ENCODE measurements at places on chromosomes 1 and 21.

DNA sequence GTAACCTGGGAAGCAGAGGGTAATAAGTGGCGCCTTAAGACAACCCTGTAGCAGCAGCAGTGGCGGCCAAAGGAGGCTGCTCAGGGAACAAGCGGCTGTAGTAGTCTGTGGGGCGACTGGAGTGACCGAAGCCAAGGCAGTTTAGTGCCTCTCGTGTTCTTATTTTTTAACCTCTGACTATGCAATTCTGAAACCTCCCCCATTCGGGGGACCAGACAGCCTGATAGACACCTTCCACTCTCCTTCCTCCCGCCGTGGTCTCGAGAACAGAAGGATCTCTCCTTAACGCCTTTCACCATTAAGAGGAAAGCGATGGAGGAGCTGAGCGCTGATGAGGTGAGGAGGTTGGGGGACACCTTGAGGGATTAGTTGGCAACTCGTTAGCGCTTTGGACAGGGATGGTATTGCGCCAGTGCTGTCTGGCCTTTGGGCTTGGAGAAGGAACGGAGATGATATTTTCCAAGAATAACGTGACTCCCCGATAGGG is 644 bp downstream of the UBE4B start:
- DNase-seq, result no peak

DNA sequence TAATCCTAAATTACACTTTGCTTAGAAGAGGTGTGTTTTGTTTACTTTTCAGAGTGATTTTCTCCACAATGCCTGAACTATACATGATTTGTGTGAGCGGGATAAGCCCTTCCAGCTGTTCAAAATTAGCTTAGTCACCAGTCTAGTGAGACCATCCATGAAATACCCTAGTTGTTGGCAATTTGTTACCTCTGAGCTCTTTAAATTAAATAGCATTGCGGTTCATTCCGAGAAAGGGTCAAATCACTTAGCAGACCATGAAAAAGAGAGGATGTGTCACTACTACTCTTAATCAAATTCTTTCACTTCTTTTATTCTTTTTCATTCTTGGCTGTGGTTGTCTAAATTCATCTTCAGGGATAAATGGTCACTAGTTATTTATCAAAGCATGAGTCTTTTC is 11.9 kb upstream of the VAV3 start:
- no peak for DNase-seq

GRCh38 chr1:69082312-69082711 is 485.4 kb upstream of the LRRC7 start:
- DNase-seq, result no peak

- DNase-seq, result no peak
These were observed 64.2 kb downstream of the PLA2G4A start for GRCh38 chr1:186892936-186893335.

- no peak for DNase-seq
These were observed 994 bp downstream of the FAM229A start for GRCh38 chr1:32361308-32361673.

- no peak for DNase-seq
These were observed 19.6 kb downstream of the KCNAB2 start for GRCh38 chr1:6065093-6065858.

DNA sequence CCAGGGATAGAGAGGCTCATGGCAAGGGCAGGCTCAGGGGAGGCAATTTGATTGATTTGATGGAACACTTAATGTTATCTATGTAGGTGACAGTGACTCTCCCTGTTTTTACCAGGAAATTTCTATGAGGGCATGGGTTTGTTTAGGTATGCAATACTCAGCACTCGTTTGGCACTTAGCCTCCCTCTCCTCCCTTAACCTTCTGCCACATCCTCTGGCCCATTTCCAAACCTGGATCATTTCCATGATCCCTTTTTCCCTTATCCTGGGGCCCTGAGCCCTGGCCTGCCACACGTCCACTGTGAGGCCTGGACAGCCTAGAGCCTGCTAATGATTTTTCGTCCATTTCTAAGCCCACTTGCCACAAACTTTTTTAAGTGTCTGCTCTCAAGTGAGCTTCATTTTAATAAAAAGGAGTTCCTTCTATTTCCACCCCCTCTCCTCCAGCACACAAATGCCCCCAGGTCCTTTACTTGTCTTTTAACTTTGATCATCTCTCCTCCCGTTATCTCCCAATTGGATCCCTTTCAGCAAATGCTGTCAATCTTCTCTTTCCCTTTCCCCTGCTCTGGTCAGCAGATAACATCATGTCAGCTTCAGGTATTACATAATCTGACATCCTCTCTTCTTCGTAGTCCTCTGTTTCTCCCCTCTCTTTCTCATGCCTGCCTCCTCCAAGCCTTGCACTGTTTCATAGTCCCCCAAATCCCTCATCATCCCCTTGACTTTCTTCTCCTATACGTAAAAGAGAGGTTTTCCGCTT is 37.8 kb upstream of the GADD45A start:
- DNase-seq, result no peak

GRCh38 chr1:185938396-185938795 is 204.2 kb downstream of the HMCN1 start:
- DNase-seq, result no peak

DNA sequence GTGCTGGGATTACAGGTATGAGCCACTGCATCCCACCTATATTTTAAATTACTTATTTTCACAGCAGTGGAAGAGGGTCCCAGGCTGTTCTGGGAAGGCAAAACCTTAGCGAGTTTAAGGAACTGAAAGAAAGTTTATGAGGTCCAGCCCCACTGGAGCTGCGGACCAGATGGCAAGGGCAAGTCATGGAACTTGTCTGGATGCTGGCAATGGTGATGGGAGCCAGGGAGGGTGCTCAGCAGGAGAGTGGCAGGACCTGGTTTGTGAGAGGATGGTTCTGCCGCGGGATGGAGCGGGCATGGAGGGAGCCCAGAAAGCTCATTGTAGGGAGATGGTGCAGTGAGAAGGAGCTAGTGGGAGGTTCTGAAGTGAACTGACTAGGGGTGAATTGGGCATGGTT is 50.6 kb upstream of the SLC45A1 start:
- no peak for DNase-seq

DNA sequence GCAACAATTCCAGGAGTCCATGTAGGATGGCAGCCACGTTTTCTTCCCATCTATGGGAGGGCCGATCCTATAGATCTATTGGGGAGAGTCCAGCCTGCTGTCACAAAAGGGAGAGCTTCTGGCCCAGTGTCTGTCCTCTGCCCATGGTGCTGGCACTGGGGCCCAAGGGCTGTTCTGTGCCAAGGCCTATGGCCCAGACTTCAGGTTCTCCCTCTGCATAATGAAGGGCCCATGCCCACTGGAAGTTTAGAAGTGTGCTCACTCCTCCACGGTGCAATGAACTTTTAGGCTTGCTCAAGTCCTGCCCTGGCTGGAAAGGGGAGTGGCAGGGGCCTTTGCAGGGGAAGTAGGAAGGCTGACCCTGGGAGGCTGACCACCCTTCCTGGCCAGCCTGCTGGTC is 44.1 kb upstream of the ATP2B4 start:
- DNase-seq, result no peak

- DNase-seq, result no peak
These were observed 45.9 kb upstream of the COL6A1 start for GRCh38 chr21:45935628-45936027.

- no peak for DNase-seq
These were observed 112.8 kb downstream of the RIPK4 start for GRCh38 chr21:41653954-41654491.

DNA sequence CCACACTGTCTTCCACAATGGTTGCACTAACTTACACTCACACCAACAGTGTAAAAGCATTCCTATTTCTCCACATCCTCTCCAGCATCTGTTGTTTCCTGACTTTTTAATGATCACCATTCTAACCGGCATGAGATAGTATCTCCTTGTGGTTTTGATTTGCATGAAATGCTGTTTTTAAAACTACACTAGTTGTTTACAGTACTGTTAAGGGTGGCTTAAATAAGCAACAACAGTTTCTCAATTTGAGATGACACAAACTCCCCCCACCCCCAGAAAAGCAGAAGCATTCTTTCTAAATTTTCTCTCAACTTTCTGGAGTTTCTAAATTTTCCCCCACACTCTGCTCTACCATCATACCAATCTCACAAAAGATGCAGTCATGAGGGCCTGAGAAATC is 7.1 kb upstream of the SLAMF7 start:
- no peak for DNase-seq

DNA sequence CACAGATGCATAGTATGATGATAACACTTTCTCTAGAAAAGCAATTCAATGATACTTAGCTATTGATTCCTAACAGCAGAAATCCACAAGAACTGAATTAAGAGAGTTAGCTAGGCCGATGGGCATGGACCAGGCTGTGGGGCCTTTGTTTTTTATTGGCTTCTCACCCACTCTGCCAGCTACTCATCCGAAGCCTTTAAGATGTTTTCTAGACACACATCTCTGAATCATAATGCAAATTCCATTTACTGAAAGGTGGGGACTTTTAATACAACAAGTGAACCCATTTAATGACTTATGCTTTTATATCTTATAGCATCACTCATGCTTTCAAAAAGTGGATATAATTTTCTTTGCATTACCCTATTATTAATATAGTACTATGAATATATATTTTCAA is 170.2 kb downstream of the RUNX1 start:
- DNase-seq, result no peak

All from esophagus squamous epithelium (tissue), 5 donors.